ENCODE measurements at places on chromosomes 5 and 9.

DNA sequence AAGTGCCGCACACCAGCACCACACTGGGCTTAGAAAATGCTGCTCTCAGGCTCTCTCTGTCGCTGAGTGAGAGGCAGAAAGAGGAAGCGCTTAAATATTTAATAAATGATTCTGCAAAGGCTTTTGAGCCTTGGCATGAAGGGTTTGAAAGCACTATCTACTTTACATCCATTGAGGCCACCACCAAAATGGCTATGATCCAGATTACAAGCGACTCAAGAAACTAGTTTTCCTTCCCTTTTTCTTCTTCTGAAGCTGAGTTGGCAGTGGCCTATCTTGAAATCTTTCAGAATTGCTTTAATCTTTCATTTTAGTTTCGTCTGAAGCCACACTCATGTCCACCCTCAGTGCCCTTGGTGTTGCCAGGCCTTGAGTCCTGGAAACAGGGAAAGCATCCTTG is 59.5 kb downstream of the EBF1 start:
- peak; percentile 62 for DNase-seq

- no peak for DNase-seq
Observed at GRCh38 chr5:65197531-65198455, 283.9 kb downstream of the ADAMTS6 start.

- DNase-seq: no peak
Observed at GRCh38 chr9:107435415-107435814, 54.2 kb downstream of the KLF4 start.

DNA sequence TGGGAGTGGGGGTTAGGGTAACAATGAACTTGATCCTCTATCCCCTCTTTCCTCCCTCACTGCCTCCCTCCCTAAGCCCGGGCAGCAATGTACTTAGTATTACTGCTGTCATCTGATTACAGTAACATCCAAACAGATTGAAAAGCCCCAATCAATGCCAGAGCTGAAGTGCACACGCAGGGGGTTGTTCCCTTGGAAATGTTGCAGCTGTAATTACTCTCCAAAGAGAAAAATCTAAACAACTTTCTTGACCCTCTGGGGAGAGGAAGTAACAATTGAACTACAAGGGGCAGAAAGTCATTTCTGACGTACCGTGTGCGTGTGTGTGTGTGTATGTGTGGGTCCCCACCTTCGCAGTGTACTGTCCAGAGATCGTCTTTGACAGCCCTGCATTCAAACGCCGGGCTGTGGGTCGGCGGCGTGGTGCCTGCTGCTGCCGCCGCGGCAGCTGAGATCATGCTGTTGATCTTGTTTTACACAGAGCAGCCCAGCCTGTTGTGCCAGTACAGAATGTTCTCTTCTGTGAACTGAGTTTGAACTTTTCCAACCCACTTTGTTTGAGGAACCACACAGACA is 66.0 kb upstream of the KLF9 start:
- no peak for DNase-seq

DNA sequence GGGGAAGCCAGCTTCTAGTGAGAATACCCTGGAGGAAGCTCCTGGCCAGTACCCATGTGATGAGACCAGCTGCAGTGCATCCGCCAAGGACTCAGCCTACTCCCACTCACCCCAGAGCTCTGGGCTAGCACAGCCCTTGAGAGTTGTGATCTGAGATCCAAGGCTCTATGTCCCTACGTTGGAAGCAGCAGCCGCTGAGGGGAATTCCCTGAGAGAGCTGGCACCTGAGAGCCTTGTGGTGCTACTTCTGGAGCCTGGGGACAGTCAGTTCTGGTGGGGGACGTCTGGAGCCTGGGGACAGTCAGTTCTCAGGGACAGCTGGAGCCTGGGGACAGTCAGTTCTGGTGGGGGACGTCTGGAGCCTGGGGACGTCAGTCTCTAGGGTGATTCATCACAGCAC is 39.2 kb downstream of the PDZD2 start:
- DNase-seq: no peak

DNA sequence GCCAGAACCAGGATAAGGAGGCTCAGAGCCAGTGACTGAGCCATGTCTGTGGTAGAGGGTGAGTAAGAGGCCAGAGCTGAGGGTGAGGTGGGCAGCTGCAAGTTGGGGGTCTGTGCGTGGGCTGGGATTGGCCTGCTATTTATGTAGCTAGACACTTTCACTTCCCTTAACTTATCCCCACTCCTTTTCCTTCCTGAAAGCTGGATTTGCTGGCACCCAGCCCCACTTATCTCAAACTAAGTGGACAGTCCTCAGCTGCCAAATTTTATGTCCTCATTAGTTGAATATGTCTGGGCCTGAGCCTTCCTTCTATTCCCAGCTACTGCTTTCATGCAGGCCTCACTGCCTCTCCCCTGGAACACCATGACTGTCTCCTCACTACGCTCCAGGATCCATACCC is at the start of gene CCL21:
CCL21 (minus strand) TSS at position 114 of the 400 bp plus-strand sequence; CDS start at position 44, 70 bp downstream.
- DNase-seq: no peak

- DNase-seq: no peak
Observed at GRCh38 chr5:122831984-122832383, 13.4 kb upstream of the SNX24 start.

DNA sequence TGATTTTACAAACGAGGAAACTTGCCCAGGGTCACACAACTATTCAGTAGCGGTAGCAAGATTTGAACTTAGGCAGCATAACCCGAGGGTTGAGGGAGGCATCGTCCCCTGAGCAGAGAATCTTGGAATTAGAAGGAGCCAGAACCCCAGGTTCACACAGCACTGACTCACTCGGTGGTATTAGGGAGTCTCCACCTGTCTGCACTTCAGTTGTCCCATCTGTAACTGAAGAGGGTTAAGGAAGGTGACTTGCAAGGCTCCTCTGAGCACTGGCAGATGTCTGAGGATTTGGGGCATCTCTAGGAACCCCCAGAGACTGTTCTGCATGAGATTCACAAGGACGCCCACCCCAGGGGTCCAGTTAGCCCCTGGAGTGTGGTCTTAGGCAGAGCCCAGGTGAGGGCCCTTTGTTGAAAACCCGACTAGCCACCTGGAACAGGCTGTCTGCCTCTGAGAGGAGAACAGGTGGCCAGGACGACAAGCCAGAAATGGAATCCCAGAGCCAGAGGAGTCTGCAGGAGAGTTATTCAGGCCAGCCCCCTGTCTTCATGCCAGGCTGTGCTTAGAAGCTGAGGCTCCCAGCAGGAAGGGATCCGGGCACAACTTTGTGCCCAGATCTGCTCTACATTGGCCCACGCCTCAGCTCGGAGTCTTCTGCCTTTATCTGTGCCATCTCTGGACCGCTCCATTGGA is 50.0 kb upstream of the ORM1 start:
- DNase-seq: no peak

- DNase-seq: no peak
Observed at GRCh38 chr5:1874348-1874747, 8.4 kb downstream of the IRX4 start.

DNA sequence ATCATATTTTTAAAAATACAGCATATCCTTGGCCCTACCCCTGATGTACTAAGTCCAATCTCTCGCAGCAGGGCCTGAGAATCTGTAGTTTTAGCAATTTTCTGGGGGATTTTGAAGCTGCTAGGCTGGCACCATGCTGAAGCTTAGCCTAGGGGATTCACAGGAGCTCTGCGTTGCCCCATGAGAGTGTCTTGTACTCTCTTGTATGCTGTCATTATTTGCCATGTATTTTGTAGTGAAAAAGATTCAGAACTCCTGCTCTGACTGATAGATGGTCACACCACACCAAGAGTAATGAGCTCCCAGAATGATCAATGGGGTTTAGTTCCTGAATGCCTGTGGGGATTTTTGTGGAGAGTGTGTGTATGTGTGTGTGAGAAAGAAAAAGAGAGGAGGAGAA is 20.7 kb upstream of the TRMT10B start:
- peak; percentile 21 for DNase-seq

GRCh38 chr5:174581479-174581878 is 142.9 kb upstream of the MSX2 start:
- DNase-seq: no peak

GRCh38 chr9:96183751-96184150 is 118.2 kb downstream of the HSD17B3 start:
- no peak for DNase-seq

GRCh38 chr5:148788636-148789035 is 37.8 kb upstream of the ADRB2 start:
- DNase-seq: no peak

DNA sequence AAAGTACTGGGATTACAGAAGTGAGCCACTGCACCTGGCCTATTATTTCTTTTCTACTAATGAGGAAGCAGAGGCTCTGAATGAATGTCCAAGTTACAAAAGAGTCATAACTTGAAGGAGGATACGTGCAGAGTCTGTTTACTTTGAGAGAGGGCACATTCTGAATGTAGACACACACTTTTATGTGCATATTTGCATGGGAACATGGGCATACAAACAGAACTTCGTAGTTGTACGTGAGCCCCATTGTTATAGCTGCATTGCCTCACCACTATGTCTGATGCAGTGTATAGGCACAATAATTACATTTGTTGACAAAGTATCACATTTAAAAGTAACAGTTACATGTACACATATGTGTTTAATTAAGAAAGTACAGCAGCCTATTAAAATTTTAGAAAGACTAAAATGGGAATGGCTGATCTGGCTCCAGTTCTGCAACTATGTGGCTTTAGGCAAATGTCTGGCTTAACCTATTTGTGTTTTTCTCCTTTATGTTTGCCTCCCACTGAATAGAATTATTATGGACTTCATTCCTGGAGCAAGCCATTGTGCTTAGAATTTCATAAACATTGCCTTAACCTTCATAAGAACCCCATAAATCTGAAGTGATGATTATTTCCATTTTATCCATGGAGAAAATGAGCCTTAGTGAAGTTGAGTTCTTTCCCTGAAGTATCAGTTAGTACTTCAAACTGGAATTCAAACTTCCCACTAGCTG is 3.0 kb upstream of the DPYSL3 start:
- DNase-seq: no peak

- no peak for DNase-seq
Observed at GRCh38 chr5:139124774-139125520, 73.2 kb downstream of the SIL1 start.

DNA sequence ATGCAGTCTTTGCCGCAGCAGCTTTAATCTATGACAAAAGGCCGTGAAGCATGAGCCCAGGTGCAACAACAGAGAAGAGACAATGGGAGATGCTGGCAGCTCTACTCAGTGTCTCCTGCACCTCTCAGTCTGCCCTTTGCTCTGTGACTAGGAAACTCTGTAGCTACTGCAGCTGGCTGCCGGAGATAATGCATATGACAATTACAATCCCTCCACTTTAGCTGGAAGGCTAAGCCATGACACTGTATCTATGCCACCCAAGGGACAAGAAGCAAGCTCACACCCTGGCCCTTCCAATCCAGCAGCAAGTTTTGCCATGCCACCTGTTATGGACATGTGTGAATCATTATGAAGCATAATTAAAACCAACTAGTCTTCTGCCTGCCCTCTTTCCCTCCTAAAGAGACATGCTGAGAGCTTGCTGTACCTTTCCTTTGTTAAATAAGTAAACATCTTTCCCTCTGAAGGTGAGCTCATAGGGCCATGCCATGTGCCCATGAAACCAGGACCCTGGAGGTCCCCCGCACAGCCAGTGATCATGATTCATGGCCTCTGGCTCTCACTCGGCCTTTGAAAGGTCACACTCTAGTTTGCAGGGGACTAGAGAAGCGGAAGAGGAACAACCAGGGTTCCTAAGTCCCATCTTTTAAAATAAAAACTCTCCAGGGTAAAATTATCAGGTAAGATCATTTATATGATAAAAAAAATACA is 219.4 kb downstream of the SPOCK1 start:
- DNase-seq: no peak

DNA sequence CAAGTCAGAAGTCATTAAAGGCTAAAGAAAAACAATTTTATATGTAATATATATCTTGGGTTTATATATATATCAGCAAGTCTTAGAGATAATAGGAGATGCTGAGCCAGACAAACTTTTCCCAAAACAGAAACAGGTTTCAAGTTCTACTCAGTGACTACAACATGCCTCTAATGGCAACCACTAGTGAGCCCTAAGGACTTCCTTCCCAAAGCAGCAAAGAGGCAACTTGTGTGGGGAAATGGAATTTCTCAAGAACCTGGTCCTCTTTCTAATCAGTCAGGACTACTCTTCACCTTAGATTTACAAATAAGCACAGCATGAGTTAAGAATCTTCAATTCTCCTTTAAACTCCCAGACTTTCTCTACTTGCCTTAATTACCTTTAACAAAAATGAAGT is 17.6 kb downstream of the RNF38 start:
- DNase-seq: no peak

- DNase-seq: no peak
Observed at GRCh38 chr9:130556396-130557076, 22.8 kb upstream of the FUBP3 start.

GRCh38 chr5:36949593-36949992 is 73.0 kb downstream of the NIPBL start:
- no peak for DNase-seq

DNA sequence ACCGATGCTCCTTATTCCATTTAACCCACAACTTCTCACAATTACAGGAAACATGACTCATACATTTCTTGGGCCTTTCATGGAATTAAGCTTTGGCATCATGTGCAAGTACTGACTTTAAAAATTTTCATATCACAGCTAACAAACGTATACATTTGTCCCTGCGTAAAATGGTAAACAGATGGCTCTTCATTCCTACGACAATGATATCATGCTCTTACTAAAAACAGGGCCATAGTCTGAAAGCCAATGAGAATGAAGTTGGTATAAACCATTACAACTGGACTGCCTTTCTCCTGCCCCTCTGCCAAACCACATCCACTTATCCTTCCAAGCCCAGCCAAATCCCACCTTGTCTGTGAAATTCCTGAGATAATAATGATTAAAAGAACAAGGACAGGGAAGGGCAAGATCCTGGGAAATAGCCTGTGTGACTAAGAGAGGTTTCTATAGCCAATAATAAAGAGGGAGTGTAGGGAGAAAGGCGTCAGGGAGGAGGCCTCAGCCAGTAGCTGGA is 44.9 kb upstream of the ZNF366 start:
- DNase-seq: no peak

DNA sequence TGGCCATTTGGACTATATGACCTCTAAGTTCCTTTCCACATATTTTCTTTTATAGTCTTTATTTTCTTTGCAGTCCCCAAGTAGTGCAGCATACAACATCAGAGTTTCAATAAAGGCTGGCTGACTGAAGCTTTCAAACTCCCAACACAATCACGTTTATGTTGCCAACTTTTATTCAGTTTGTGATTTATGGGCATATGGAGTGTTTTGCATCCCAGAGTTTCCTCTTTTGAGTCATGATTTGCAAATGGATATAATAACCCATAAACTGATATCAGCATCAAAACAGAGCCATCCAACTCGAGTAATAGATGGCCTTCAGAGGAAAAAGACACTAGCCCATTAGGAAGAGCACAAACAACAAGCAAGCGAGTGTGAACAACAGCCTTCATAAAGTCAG is 414.0 kb downstream of the ELAVL2 start:
- DNase-seq: no peak

DNA sequence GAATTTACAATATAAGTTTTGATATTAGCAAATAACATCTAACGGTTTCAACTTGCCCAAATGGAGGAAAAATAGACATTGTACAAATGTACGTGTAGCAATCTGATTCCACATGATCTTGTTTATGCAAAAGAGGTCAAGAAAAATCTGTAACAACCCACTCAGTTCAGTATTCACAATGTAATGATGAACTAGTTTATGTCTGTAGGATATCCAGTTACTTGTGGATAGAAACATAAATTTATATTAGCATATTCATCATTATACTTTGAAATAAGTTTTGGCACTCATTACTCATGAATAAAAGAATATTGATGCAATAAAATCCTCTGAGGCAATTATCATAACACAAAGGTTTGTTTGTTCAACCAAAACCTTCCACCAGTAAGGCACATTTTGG is 28.1 kb downstream of the PLK2 start:
- no peak for DNase-seq

GRCh38 chr5:110852053-110852452 is 113.2 kb downstream of the SLC25A46 start:
- DNase-seq: peak; percentile 73

- no peak for DNase-seq
Observed at GRCh38 chr9:17882688-17883594, 304.1 kb downstream of the SH3GL2 start.
